ENCODE measurements at places on chromosomes 7 and 10.

DNA sequence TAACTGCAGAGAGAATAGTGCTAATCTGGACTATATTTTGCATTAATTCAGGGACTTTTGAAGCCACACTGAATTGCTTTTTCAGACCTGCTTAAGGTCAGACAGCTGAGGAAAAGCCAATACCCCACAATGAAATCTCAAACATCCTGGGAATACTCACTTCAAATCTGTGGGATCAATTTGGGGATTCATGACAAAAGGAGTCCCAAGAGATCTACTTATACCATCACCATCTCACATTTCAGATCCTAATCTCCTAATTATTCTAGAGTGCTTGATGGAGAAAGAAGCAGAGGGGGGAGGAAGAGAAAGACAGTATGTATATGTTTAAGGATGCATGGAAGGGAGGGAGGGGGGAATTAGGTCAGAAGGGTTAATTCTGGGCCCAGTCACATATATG lies 202.2 kb downstream of the CACNA2D1 start:
- no peak for DNase-seq

DNA sequence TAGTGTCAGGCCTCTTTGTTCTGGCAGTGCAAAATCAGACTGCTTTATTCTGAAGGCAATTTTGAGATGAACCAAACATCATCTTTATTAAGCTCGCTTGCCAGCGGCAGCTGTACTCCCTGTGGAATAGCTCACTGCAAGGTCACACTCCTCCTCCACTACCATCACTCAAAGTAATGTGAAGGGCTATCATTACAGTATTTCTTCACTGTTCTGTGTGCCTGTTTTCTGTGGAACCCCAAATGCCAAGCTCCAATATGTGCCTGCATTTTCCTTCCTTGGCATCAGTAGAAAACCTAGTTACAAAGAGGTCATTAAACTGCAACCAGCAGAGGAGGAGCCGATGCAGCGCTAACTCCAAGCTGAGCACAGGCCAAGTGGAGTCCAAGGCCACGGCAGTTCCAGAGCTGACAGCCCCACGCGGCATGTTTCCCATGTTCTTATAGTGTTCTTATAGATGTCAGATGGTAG lies 21.4 kb downstream of the BCCIP start:
- DNase-seq: no peak

DNA sequence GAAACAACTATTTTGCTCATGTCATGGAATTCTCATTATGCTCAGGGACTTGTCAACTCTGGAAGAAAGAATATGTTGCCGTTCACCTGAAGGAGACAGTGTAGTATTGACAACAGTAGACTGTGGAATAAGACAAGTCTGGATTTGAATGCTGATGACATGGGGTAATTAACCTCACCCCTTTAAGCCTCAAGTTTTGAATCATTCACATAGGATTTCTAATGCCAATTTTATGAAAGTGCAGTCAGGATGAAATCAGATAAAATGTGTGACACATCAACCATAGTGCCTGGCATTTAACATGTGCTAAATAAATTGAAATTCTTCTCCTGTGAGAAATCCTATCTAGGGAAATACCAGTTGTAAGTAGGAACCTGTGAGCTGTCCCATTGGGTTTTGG lies 305.8 kb downstream of the KIF20B start:
- no peak for DNase-seq

DNA sequence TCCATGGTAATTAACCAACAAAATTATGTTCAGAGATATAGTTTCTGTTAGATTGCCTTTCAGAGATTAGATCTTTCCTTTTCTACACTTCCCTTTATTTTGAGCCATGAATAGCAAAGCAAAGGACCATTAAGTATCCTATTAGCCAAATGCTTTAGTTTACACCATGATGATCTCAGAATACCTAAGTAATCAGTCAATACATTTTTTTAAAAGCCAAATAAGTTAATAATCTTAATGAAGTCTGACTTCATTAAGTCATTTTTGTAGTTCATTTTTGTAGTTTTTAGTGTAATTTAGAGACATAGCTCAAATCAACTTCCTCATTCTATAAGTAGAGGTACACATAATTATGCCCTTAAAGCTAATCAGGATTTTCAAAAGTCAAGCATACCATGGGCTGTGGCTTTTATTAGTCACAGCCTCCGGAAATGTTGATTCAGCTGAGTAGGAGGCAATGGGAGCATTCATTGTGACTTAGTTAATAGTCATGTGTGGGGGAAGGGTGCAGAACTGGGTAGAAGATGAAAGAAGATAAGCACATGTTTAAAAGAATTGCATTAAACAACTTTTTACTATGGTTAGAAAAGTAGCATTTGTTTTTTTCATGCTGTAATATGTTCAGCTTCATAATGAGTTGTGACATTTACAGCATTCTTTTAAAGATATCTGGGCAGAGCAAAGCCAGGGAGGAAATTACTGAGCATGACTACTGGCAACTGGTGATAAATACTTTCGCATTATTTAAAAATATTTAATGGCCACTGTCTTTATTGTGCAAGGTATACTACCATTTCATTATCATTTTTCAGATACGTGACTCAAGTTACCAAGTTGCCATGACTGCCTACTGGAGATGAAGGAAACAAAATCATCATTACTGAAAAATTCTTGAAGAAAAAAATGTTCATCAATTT lies 57.3 kb upstream of the CCDC71L start:
- peak; percentile 97 for DNase-seq

DNA sequence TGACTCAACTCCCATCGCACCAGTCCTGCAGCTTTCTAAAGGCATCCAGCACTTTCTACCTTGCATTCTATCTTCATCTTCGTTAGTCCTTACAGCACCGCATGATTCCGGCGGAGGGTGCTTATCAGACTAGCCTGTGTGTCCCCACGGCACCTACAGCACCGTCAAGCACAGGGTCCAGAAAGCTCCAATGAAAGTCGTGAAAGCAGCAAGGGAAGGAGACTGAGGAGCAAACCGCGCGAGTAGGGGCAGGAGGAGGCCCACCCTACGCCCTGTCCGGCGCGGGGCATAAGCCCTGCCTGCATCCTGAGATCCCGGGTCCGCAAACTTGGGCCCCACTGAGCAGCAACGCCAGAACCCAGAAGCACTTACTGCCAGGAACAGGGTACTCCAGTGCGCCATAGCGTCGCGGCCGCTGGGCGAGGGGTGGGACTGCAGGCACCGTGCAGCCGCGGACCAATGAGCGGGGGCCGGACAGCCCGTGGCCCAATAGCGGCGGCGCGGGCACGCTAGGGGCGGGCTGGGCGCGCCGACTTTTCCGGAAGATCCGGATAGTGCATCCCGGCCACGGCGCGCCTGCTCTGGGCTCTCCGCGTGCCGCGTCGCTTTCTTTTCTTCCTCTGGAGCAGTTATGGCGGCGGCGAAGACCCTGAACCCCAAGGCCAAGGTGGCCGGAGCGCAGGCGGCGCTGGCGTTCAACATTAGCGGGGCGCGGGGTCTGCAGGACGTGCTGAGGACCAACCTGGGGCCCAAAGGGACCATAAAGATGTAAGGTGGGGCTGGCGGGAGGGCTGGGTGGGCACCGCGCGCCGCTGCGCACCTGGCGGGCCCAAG lies 122.1 kb upstream of the VKORC1L1 start:
- peak; percentile 90 for DNase-seq

GRCh38 chr7:266851-267840 lies 22.8 kb upstream of the FOXL3 start:
- DNase-seq: no peak

DNA sequence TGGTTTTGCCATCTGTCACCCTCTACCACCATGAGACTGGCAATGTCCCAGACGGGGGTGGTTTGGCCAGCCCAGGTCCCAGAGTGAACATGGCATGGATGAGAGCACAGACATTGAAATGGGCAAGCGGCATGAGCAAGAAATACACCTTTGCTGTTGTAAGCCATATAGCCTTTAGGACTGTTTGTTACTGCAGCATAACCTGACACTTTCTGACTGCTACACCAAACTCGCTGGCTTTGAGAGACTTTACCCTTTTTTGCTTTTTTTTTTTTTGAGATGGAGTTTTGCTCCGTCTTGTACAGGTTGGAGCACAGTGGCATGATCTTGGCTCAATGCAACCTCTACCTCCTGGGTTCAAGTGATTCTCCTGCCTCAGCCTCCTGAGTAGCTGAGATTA lies 5.2 kb upstream of the MUC3A start:
- no peak for DNase-seq

DNA sequence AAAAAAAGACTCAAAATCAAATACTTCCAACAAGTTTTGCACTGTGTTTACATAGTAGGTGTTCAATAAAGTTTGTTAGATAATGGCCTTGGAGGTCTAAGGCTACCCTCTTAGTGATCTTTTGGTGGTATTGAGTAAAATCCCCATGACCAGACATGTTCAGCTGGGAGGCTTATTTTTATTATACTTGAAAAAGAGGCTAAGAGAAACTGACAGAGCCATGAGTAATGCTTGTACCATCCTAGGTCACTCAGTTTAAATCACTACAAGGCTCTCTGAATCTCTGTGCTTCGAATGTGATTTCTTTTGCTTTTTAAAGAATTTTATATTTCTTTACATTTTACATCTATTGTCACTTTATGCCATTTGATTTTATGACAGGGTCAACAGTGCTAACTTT lies 90.5 kb downstream of the TWIST1 start:
- DNase-seq: peak; percentile 73

DNA sequence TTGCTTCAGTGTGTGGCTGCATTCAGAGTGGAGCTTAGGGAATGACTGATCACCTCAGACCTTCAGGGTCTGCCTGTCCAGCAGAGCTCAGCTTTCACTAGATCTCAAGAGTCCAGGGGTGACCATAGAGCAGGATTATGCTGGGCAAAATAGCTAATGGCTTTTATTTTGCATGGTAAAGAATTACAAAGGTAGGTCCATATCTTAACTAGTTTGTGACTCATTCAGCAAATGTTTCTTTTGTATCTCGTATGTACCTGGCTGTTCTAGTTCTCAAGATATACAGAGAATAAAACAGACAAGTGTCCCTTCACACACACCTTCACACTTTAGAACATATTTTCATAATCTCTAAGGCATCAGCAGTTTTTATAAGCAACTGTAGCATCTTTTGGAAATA lies 180.5 kb downstream of the DYNC1I1 start:
- no peak for DNase-seq

DNA sequence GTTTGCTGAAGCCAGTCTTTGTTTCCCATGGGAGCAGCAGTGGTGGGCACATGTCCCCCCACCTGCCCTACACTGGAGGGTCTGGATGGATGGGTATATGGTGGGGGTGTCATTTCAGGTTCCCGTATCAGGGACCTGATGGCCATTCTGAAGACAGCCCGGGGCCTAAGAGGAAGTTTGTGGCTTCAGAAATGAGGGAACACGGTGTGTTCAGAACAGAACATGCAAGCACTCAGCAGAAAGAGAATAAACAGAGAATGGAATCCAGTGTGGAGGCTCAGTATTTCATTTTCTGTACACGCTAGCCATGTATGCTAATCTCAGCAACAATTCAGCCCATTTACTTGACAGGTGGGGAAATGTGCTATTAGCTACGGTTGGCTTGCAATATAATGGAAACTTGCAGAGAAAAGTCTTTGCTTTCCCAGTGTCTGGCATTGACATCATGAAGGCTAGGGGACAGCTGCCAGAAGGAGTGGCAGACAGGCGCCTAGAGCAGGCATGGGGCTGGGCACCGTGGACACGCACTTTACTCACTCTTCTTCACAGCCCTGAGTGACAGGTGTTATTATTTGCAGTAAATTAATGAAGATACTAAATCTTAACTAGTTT lies 98.6 kb downstream of the ELMO1 start:
- no peak for DNase-seq

- DNase-seq: peak; percentile 82
Measured at GRCh38 chr10:102643336-102644065, 778 bp upstream of the TRIM8 start.

- no peak for DNase-seq
Measured at GRCh38 chr7:37376386-37376785, 72.3 kb downstream of the ELMO1 start.

- DNase-seq: peak; percentile 91
Measured at GRCh38 chr7:140402178-140402835, 1.6 kb upstream of the RAB19 start.

- DNase-seq: peak; percentile 26
Measured at GRCh38 chr7:55366461-55367070, 1.4 kb downstream of the LANCL2 start.

GRCh38 chr7:100407285-100408180 lies 21.0 kb downstream of the ZCWPW1 start:
- DNase-seq: peak; percentile 88

DNA sequence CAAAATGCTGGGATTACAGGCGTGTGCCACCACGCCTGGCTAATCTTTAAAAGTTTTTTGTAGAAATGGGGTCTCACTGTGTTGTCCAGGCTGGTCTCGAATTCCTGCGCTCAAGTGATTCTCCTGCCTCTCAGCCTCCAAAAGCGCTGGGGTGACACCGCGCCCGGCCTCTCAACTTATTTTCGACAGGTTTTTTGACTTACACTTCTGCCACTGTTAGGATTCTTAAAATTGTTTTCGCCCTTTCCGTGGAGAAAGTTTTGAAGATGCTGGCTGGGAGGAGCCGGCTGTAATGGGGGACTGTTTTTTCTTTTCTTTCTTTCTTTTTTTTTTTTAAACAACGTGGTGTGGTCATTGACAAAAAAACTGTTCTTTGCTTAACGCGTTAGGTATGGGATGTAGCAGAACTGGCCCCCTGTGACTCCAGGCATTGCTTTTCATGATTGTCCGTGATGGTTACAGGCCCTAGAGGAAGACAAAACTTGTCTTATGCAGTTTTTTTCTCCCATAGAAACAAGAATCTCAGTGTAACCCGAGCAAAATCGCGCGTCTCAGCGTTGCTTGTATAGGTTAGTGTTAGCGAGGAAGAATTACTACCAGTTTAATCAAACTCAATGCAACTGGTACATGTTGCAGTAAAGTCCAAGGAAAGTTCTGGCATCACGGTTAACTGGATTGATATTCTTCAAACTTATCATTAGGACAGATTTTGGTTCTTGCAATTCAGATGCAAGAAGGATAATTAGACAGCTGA lies 72.2 kb downstream of the DAGLB start:
- peak; percentile 63 for DNase-seq

DNA sequence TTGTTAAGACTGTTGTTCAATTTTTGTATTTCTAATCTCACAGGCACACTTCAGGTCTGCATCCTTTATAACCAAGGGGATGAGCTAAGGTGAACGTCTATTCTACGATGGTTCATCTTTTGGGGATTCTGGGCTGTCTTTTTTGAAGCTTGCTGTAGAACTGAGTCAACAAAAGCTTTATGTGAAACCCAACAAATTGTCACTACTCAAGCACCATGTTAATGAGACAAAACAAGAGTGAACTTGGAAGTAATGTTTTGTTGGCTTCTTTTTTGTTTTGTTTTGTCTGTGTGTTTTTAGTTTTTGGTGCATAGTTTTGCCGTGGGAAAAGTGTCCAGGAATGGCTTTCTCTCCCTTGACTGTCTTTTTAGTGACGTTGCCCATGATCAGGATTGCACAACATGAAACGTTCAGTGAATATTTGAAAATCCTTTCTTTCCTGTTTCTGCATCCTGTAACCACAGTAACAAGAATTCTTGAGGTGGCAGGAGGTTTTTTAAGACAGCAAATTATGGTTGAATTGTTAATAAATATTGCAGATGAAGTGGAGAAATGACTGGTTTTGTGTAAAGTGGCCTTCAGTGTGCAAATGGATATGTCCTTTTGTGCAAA lies 65.6 kb downstream of the WIPF3 start:
- peak; percentile 86 for DNase-seq
